ENCODE measurements at places on chromosomes 12 and 14. TPM values are rescaled to one million over a fixed set of nuclear protein-coding genes. Genes with fewer than 3 reads are reported as not detected.

TAS2R43 gene
- not detected for polyA plus RNA-seq

RPS29 gene
- polyA plus RNA-seq = 852 TPM

TECPR2 gene
- polyA plus RNA-seq = 4.4 TPM

TMTC1 gene
- polyA plus RNA-seq = 43.2 TPM

TAS2R13 gene
- 0.20 TPM for polyA plus RNA-seq

CLEC2B gene
- polyA plus RNA-seq = 3.9 TPM

CFAP54 gene
- 2.8 TPM for polyA plus RNA-seq

SLC2A14 gene
- 2.1 TPM for polyA plus RNA-seq

BMP4 gene
- polyA plus RNA-seq = 1.2 TPM

TOX4 gene
- 82.3 TPM for polyA plus RNA-seq

KICS2 gene
- polyA plus RNA-seq = 5.6 TPM

Measured in Purkinje cell (primary cell).